Aorta (tissue), 5 donors: ENCODE measurements at places on chromosomes 3 and 15. TPM values are rescaled to one million over a fixed set of nuclear protein-coding genes. Genes with fewer than 3 reads are reported as not detected.

Gene SPPL2A
- total RNA-seq: 124 TPM

Gene RLBP1
- total RNA-seq: not detected

Gene OXSM
- total RNA-seq: 5.9 TPM

GRCh38 chr3:73508330-73508954, 116.3 kb downstream of the PDZRN3 start:
- H3K27me3 ChIP-seq: no peaks in the 10 kb centered on the region
- peaks cover 6% of the 10 kb centered on the region for H3K4me1 ChIP-seq
- no peak overlapping the region for H3K4me3 ChIP-seq
- no peaks in the 10 kb centered on the region for H3K36me3 ChIP-seq

DNA sequence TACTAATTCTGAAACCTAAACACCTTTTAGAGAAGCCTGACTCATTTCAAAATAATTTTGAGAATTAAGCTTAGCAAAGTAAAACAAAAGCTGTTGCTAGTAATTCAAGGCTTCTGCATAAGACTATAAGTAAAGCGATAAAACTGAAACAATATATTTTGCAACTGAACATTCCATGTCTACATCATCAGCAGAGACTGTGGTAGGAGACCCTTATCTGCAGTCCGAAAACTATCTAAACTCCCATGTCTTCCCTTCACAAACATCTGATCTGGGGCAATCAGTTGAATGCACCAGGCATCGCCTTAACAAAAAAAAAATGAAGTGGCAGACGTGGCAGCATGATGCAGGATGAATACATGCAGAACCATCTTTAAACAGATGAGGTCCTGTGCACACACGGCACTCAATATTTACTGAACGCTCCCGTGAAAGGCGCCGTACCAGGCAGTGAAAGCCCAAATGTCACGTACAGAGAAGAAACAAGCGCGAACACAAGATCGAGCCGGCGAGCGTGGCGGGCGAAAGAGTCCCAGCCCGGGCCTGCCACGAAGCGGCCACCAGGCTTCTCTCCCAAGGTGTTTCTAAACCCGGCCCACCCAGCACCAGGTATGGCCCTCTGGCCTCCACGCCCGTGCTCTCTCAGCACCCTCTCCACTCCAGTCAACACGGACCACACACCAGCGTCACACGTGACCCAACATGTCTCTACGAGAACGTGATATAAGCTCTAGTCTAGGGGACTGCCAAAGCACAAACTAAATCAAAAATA, 63.0 kb downstream of the CHSY1 start:
- no peaks in the 10 kb centered on the region for H3K4me1 ChIP-seq
- H3K4me3 ChIP-seq: peak overlapping the region; percentile 40
- peak overlapping the region; percentile 49 for H3K27ac ChIP-seq
- H3K27me3 ChIP-seq: no peaks in the 10 kb centered on the region
- DNase-seq: no peak
